ENCODE measurements at places on chromosomes 2 and 18.

DNA sequence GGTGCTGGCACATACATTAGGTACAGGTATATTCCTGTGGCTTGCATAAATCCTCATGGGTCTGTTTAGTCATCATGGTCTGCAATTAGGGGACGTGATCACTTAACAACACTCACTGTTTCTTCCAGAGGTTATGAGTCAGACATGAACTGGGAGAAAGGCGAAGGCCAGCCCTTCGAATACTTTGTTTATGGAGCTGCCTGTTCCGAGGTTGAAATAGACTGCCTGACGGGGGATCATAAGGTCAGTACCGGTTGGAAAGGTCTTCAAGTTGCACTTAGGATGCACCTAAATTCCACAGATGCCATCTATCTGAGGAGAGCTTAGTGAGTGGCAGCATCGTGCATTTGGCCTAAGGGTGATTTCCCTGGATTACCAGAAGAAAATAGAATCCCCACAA, 76.9 kb downstream of the AOX1 start:
- DNase-seq = no peak

- DNase-seq = no peak
These were observed 12.4 kb upstream of the ANKRD44 start for GRCh38 chr2:197322724-197323720.

GRCh38 chr18:34117319-34117718, 107.4 kb downstream of the NOL4 start:
- no peak for DNase-seq

- DNase-seq = no peak
These were observed 4.4 kb upstream of the NEU4 start for GRCh38 chr2:241804326-241805229.

- no peak for DNase-seq
These were observed 85.7 kb upstream of the GALNT13 start for GRCh38 chr2:153786016-153786415.

GRCh38 chr2:136107051-136108033, 10.6 kb downstream of the CXCR4 start:
- no peak for DNase-seq

- no peak for DNase-seq
These were observed 67.4 kb downstream of the STEAP3 start for GRCh38 chr2:119290859-119291587.

DNA sequence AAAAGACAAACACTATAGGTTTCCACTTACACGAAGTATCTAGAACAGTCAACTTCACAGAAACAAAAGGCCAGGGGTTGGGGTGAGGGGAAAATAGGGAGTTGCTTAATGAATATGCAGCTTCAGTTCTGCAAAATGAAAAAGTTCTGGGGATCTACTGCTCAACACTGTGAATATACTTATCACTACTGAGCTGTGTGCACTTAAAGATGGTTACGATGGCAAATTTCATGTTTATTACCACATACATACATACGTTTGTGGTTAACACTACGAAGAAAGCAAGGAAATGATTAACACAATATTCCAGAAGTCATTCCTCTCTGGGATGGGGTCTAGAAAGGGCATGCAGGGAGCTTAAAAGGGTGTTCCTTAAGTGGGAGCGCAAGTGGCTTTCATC, 19.3 kb downstream of the MBOAT2 start:
- DNase-seq = no peak

GRCh38 chr2:68083346-68083745, 20.5 kb upstream of the C1D start:
- no peak for DNase-seq

- no peak for DNase-seq
These were observed 629.3 kb downstream of the NRXN1 start for GRCh38 chr2:50402654-50402960.

Measured in central memory CD8-positive, alpha-beta T cell (primary cell).